ENCODE measurements at places on chromosomes 12 and 14.

GRCh38 chr12:119320678-119321077 lies 13.9 kb upstream of the CCDC60 start:
- no peak for DNase-seq

GRCh38 chr12:946631-947030 lies 2.9 kb downstream of the RAD52 start:
- no peak for DNase-seq

DNA sequence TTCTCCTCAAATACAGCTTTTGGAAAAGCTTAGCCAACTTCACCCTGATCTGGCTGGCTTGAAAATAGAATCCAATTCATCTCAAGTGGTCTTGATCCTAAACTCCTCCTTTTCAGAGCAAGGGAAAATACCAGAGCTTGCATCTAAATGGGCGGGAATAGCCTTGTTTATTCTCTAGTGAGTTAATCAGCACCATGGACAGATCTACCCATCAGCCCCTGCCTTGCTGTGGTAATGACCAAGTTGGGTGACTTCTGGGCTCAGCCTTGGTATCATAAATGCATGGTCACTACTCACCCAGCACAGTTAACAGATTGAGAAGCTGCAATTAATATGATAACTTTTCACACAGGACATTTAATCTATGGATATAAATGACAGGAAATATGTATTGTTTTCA lies 196.6 kb downstream of the GLT1D1 start:
- DNase-seq, result no peak

GRCh38 chr12:99766408-99766807 lies 118.9 kb downstream of the GARIN6 start:
- DNase-seq, result no peak

- no peak for DNase-seq
Observed at GRCh38 chr12:56574210-56574609, 52.6 kb downstream of the RBMS2 start.

DNA sequence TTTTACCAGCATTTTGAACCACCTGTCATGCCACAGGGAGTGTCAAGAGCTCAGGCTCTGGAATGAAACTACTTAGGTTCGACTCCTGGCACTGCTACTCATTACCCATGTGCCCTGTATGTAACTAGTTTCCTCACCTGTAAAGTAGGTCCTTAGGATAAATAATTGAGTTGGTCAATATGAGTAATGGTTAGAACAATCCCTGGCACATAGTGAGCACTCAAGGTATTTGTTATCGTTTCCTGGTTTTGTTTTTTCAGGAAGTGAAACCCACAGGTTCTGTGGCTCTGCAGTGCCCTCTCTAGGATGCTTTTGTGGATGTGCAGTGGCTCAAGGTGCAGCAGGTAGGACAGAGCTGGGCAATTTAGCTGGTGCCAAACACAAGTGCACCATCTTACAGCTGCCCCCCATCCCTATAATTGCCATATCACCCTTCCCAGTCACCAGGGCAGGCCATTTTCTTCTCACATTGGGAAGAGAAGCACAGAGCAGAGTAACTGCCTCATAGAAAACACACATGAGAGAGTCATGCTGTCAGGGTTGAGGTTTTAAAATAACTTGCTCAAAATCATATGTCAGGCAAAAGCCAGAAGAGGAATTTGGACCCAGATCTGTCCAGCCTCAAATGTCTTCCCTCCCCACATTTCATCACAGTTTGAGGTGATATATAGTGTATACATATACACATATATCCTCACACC lies 297.5 kb downstream of the RPAP3 start:
- no peak for DNase-seq

- no peak for DNase-seq
Observed at GRCh38 chr12:44874981-44875416, 1.1 kb downstream of the NELL2 start.

DNA sequence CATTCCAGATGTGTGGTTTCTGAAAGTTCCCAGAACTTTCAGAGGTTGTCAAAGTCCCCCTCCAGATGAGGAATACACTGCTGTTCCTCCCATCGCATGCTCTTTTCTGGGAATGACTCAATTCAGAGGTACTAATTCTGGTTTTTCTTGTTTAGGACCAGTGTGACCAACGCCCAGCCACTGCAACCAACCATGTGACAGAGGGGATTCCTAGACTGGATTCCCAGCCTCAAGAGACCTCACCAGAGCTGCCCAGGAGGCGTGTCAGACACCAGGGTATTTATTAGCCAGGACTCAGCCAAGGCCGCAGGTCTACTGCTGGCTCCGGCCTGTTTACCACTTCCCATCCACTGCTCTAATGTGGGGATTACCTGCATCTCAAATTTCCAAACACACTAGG lies 24.2 kb downstream of the TRAFD1 start:
- no peak for DNase-seq

Data from NCI-H460 (cell line).